ENCODE measurements at places on chromosomes 11 and 22. TPM values are rescaled to one million over a fixed set of nuclear protein-coding genes. Genes with fewer than 3 reads are reported as not detected.

GRCh38 chr11:69000831-69001242 lies 12.2 kb downstream of the MRGPRF start:
- H3K4me1 ChIP-seq: peaks cover 82% of the 10 kb centered on the region
- H3K4me3 ChIP-seq: no peak overlapping the region
- peaks cover 24% of the 10 kb centered on the region for H3K36me3 ChIP-seq
- H3K27ac ChIP-seq: peak overlapping the region; percentile 88
- no peak for DNase-seq
- no peaks in the 10 kb centered on the region for H3K27me3 ChIP-seq

Gene KDM4E
- total RNA-seq: not detected

GRCh38 chr22:41171996-41172395 lies 33.1 kb upstream of the L3MBTL2 start:
- no peak overlapping the region for H3K27ac ChIP-seq
- H3K4me3 ChIP-seq: no peak overlapping the region
- H3K36me3 ChIP-seq: peaks cover 58% of the 10 kb centered on the region
- no peaks in the 10 kb centered on the region for H3K4me1 ChIP-seq
- DNase-seq: no peak
- H3K27me3 ChIP-seq: no peaks in the 10 kb centered on the region

DNA sequence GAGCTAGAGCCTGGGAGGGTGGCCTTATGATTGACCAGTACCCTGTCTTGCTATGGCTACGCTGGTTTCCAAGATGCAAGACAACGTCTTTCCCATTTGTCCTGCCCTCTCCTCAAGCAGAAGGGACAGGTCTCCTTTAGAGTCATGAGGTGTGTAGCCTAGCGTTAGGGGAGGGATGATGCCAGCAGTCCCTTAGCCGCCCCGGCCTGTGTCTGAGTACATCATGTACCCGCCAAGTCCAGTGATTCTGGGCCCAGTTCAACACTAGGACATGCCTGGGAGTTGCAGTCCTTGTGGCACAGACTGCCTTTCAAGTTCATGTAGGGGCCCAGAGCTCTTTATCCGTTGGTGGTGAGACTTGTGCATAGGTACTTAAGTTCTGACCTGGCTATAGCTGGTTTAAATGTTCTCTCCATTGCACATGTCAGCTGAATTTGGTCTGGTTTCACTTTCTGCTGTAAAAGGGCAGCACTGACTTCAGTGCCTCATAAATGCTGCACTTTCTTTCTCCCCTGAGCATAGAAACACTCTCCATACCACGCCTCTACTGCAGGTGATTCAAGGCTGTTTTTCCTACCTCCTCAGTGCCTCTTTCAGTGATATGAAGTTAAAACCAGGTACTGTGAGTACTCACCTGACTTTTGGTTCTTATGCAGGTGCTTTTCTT lies 151.1 kb downstream of the METTL15 start:
- no peaks in the 10 kb centered on the region for H3K4me1 ChIP-seq
- no peak overlapping the region for H3K4me3 ChIP-seq
- no peak for DNase-seq
- H3K27me3 ChIP-seq: no peaks in the 10 kb centered on the region

DNA sequence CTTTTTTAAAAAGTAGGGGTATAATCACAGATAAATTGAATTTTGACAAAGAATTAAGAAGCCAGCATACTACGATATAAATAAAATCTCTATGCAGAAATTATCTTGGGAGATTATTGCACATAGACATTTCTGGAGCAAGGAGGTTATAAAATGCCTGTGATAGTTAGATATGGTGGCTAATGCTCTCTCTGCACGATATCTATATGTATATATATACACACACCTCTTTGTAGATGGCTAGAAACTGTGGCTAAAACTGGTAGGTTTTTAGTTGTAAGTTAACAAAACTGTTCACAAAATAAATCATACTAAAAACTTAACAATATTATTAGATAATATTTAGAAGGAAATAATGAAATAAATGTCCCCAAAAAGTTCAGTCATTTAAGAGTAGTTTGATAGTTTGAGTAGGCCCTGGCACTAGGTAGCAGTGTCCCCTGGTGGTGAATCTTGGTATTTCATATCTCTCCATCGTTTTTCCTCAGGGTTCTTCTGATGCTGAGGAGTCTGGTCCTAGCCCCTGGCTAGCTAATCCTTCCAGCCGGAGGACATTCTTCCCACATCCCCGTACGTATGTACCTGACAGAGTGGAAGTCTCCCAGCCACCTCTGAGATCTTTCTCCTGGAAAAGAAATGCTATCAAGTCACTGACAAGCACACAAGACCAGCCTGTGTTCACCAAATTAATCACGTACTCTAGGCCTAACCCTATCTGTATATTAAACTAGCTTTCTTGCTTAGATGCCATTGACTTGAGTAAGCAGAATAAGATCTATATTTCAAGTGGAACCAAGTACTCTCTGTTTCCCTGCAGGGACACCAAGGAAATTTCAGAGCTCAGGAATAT lies 32.2 kb downstream of the ART5 start:
- no peak overlapping the region for H3K27ac ChIP-seq
- no peak for DNase-seq
- H3K27me3 ChIP-seq: no peaks in the 10 kb centered on the region
- no peaks in the 10 kb centered on the region for H3K36me3 ChIP-seq
- H3K4me3 ChIP-seq: no peak overlapping the region
- no peaks in the 10 kb centered on the region for H3K4me1 ChIP-seq

- no peak for DNase-seq
- H3K4me1 ChIP-seq: no peaks in the 10 kb centered on the region
- H3K4me3 ChIP-seq: no peak overlapping the region
These were observed 3.1 kb downstream of the MRGPRX1 start for GRCh38 chr11:18936002-18936673.

GRCh38 chr11:11146830-11147229 lies 206.2 kb downstream of the CSNK2A3 start:
- no peaks in the 10 kb centered on the region for H3K27me3 ChIP-seq
- DNase-seq: no peak
- no peak overlapping the region for H3K4me3 ChIP-seq
- H3K36me3 ChIP-seq: no peaks in the 10 kb centered on the region
- no peak overlapping the region for H3K27ac ChIP-seq
- H3K4me1 ChIP-seq: peaks cover 34% of the 10 kb centered on the region

DNA sequence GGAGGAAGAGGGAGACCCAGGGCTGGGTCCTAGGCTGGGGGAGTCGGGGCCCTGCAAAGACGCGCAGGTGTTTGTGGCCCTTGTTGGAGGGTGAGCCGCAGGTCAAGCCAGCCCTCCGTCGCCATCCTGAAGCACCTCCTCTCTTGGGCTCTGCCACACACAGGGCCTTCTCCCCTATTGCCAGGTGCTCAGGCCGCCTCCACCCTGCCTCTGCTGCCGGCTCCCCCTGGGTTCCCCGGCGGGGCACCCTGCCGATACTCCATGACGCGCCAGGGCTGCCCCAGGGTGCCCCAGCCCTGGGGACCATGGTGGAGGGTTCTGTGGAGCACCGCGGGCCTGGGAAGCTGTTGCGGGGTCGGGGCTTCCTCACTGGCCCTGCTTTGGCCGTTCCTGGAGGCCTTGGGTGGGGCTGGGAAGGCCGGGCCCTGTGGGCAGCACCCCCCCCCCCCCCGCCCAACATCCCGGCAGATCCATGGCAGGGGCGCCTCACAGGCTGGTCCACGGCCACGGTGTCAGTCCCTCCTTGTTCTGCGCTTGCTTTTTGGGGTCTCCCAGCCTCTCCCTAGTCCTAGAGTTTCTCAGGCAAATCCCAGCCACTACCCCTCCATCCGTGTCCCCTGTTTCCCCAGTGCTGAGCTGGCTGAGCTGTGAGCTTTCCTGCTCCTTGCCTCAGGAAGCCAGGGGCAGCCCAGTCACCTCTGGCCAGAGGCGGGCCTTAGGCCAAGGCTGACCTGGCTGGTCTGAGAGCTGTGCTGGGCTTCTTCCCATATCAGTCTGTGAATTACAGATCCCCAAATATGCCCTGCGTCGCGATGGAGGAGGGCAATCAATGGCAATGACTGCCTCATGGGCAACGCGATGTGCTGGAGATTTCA lies 2.3 kb upstream of the ADORA2A start:
- no peaks in the 10 kb centered on the region for H3K36me3 ChIP-seq
- no peak for DNase-seq
- H3K4me1 ChIP-seq: peaks cover 54% of the 10 kb centered on the region
- H3K27me3 ChIP-seq: peaks cover 5% of the 10 kb centered on the region
- no peak overlapping the region for H3K4me3 ChIP-seq

- no peaks in the 10 kb centered on the region for H3K27me3 ChIP-seq
- no peaks in the 10 kb centered on the region for H3K36me3 ChIP-seq
- DNase-seq: no peak
- no peak overlapping the region for H3K4me3 ChIP-seq
These were observed 205.4 kb downstream of the DBX1 start for GRCh38 chr11:19954899-19955298.

- H3K27ac ChIP-seq: no peak overlapping the region
- H3K4me1 ChIP-seq: no peaks in the 10 kb centered on the region
- DNase-seq: no peak
- no peaks in the 10 kb centered on the region for H3K36me3 ChIP-seq
- H3K27me3 ChIP-seq: no peaks in the 10 kb centered on the region
- no peak overlapping the region for H3K4me3 ChIP-seq
These were observed 328.1 kb upstream of the PITPNB start for GRCh38 chr22:28247136-28247535.

Gene TNNI2
- not detected for total RNA-seq

- no peak overlapping the region for H3K4me3 ChIP-seq
- no peak for DNase-seq
- H3K27ac ChIP-seq: no peak overlapping the region
- H3K27me3 ChIP-seq: peaks cover 33% of the 10 kb centered on the region
- H3K4me1 ChIP-seq: no peaks in the 10 kb centered on the region
- no peaks in the 10 kb centered on the region for H3K36me3 ChIP-seq
These were observed 19.9 kb upstream of the EMSY start for GRCh38 chr11:76424891-76425290.

- no peaks in the 10 kb centered on the region for H3K27me3 ChIP-seq
- H3K27ac ChIP-seq: no peak overlapping the region
- no peaks in the 10 kb centered on the region for H3K36me3 ChIP-seq
- H3K4me1 ChIP-seq: peaks cover 5% of the 10 kb centered on the region
- DNase-seq: no peak
These were observed 150.7 kb downstream of the BLID start for GRCh38 chr11:121965330-121965729.

Measured in esophagus squamous epithelium (tissue), 5 donors.